NCI-H774 (cell line): ENCODE measurements at places on chromosomes 16 and 17.

DNA sequence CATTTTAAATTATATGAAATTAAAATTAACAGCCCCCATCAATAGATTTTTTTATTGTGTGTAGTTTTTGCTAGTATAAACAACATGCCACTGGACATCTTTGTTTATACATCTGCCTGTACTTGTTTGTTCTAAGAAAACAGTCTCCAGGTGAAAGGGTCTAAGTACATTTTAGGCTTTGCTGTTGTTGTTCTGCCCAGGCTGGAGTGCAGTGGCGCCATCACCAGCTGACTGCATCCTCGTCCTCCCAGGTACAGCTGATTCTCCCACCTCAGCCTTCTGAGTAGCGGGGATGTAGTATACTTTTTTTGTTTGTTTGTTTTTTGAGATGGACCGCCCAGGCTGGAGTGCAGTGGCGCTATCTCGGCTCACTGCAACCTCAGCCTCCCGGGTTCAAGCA, 25.5 kb downstream of the C17orf58 start:
- peak; percentile 55 for DNase-seq

GRCh38 chr17:64702815-64703214, 40.7 kb upstream of the SMURF2 start:
- no peak for DNase-seq

DNA sequence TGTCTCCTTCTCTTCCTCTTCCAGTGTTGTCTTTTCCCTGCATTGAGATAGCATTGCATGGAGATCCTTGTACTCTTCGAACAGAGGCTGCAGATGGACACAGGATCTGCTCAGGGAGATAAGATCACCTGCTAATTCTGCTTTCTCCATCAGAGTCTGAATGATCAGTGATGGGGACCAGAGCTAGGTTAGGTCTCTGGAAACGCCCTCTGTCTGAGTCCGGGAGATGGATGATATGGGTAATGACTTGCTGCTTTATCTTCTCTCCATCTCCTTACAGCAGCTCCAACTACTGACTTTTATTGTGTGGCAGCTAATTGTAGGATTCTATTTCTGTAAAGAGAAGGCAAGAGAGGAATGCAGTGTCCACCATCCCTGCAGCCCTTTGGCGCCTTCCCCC, 435.6 kb downstream of the WWOX start:
- DNase-seq = no peak

DNA sequence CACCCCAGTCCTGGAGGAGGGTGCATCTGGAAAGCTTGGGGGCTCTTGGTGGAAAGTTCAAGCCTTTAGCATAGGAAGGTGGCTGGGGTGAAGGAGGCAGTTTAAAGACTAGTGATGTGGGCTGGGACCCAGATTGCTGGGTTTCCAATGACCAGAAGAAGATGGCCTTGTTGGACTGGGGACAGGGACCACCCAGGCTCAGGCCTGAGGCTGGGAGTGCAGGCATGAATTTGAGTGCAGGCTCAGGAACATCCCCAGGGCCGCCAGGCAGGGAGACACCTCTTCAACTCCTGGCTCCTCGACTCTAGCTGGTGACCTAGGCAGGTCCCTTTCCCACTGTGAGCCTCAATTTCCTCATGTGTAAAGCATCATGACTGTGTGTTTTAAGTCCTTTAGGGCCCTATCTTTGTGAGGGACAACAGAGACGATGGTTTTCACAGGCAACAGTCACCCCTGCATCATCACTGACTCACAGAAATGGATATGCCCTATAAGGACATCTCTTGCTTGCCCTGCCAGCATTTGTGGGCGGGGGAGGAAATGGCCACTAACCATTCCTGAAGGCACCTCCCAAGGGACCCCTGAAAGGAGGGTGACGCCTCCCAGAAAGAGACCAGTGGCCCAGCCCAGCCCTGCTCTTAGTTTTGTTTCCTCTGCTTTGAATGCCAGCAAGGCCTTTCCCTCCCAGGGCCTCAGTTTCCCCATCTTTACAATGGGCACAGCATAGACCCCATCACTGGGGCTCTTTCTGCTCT, 11.1 kb downstream of the NLRC5 start:
- no peak for DNase-seq

DNA sequence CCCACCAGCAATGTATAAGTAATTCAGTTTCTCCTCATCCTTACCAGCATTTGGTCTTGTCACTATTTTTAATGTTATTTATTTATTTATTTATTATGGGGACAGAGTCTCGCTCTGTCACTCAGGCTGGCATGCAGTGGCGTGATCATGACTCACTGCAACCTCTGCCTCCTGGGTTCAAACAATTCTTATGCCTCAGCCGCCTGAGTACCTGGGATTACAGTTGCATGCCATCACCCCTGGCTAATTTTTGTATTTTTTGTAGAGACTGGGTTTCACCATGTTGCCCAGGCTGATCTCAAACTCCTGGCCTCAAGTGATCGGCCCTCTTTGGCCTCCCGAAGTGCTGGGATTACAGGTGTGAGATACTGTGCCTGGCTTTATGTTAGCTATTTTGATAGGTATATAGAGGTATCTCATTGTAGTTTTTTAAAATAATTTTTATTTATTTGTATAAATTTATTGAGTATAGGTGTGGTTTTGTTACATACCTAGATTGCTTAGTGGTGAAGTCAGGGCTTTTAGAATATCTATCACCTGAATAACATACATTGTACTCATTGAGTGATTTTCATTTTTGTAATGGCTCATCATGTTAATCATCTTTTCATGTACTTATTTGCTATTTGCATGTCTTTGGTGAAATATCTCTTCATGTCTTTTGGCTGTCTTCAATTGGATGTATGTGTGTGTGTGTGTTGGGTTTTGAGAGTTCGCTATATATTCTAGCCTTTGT, 53.3 kb downstream of the TANC2 start:
- no peak for DNase-seq

GRCh38 chr17:57010487-57010886, 32.6 kb downstream of the SCPEP1 start:
- DNase-seq = no peak

GRCh38 chr17:65356536-65356935, 204.9 kb downstream of the AXIN2 start:
- DNase-seq = no peak

- DNase-seq = no peak
These were observed 13.7 kb upstream of the NFATC3 start for GRCh38 chr16:68071518-68071901.

DNA sequence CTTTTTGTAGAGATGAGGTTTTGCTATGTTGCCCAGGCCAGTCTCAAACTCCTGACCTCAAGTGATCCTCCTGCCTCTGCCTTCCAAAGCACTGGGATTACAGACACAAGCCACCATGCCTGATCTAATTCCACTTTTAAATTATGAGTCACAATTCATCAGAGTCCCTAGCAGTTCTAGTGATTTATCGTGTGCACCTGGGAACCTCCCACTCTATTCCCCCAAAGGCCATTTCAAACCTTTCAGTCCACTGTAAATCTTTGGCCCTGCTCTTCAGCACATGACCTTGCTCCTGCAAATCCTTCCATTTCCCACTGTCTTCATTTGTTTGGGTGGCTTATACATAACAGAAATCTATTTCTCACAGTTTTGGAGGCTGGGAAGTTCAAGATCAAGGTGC, 73.0 kb downstream of the HS3ST2 start:
- DNase-seq = no peak
